ENCODE measurements at places on chromosomes 7 and 10.

DNA sequence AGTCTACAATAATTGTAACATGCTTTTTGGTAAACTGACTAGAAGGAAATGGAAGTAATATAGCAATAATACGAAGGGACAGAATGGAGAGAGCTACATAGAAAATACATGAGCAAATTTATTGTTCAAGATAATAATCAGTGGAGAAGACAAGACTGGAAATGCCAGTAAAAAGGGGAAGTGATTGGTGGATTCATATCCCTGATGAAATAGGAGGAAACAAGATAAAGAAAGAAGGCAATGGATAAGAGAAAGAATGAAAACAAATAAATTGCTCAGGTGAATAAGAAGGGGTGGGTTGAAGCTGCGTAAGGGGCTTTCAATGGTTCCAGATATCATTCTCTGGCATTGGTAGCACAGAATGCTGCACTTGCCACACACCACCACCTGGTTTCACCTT lies 135.9 kb downstream of the LRRN3 start:
- DNase-seq: no peak

DNA sequence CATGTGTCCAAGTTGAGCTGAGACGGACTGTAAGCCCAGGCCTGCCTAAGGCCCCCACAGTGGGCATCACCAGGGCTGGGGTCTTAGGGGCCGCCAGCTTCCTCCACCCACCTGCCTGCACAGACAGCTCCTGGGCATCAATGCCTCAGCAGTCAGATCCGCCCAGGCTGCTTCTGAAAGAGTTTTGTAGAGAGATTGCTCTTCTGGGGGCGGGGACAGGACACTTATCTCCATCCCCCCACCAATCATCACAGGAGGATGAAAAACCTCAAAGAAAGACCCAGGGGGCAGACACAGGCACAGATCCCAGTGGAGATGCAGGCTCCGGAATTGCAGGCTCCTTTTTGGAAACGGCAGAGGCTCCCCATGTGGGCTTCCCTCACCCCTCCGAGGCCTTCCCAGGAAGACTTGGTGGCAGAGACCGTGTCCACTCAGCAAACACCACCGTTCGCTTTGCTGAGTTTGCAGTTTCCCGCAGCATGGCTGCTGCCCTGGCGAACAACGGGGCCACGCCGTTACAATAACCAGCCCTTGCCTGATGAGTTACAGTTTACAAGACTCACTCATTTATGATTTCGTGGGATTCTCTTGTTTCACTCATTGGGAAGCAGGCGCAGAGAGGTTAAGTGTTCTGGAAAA lies 96.4 kb downstream of the MKI67 start:
- no peak for DNase-seq

- no peak for DNase-seq
Observed at GRCh38 chr7:54339073-54339472, 203.1 kb upstream of the VSTM2A start.

- DNase-seq: no peak
Observed at GRCh38 chr10:68756766-68757165, 35.7 kb downstream of the CCAR1 start.

DNA sequence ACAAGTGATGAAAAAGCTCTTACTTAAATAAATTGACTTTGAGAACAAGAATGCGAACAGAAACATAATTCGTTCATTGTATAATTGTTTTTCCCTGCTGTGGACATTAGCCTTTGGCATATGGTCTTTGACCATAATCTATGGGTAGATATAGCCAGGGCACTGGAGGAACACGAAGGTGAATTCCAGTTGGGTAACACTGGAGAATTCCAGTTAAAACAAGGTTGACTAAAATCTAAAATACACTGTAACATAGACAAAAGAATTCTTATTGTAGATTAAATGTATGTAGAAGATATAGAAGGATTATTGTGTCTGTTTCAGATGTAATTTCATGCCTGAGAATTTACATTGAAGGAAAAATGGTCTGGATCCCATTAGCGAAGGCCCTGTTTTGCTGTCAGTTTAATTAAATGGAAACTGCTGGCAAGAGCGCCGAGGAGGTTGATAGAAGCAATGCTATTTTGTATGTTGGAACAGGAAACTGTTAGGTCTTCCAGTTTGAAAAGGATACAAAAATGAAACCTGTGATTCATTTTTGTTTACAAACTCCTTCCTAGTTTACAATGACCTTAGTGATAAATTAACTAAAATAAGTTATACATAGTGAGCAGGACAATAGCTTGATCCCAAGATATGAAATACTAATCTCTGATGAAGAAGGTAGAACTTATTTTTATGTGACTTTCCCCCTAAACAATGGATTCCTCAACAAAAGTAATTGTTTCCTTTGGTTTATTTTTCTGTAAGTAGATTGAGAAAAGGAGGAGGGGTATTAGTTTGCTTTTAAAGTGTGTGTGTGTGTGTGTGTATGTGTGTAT lies 68.9 kb downstream of the ARID5B start:
- no peak for DNase-seq

DNA sequence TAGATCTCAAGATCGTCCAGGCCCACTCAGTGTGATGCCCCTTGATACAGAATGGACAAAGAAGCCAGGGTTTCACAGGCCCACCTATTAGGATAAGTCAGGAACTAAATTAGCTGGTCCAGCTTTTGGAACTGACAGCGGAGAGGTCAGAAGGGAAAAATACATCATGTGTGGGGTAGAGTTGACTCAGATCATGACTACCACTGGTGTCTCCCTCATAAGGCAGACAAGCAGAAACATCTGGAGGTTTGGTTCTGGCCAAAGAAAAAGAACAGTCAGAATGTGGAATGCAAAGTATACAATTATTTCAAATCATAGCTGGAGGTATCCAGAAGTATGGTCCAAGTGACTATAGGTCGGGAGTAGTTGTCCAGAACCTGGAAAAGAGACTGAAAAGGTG lies 621.1 kb upstream of the CELF2 start:
- DNase-seq: no peak

- no peak for DNase-seq
Observed at GRCh38 chr10:126433351-126433750, 45.1 kb upstream of the ADAM12 start.

DNA sequence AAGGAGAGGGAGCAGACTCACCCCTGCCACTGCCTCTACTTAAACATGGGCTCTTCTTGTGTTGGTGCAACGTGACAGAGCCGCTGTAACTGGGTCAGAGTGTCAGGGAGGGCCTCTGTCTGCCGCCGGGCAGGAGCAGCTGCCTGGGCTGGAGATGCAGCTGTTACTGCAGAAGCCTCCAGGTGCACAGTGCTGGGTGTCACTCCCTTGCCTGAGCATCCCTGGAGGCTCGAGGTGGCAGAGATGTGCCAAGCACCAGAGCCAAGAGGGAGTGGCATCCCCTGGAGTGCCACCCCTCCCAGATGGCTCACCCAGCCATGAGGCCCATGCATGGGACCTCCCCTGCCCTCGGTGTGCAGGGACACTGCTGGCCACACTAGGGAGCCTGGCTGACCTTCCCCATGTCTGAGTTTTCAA lies 145.7 kb downstream of the PRPF18 start:
- no peak for DNase-seq

- DNase-seq: no peak
Observed at GRCh38 chr10:71426058-71426605, 29.4 kb downstream of the CDH23 start.

All from HuH-7.5 (cell line).